ENCODE measurements at places on chromosomes 4 and X.

DNA sequence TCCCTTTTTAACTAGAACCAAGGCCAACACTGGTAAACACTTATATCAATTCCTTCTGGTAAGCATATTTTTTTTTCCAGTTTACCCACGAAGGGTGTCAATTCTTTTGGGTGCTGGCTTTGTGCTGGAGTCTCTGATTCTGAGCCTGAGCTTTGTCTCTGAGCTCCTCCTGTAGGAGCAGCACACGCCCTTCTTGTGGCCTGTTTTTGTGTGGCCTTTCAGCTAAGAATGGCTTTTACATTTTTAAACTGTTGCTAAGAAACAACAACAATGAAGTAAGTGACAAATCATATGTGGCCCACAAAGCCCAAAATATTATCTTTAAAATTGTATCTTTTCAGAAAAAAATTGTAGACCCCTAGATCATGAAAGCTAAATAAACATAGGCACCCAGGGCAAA lies 98.0 kb upstream of the TBC1D9 start:
- DNase-seq, result no peak

DNA sequence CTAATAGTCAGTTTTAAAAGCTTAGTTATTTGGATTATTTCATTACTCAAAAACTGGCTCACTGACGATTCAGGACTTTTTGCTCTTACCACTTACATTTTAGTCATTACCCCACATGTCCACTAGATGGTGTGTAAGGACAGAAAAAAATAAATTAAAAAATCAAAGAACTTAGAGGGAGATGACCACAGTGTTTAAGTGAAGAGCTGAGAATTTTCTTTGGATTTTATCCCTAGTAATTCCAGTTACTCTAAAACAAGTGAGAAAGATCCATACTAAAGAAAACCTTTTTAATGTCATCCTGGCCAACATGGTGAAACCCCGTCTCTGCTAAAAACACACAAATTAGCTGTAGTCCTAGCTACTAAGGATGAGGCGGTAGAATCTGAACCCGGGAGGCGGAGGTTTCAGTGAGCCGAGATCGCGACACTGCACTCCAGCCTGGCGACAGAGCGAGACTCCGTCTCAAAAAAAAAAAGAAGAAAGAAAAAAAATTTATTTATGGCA lies 26.4 kb upstream of the TMPRSS11B start:
- no peak for DNase-seq

DNA sequence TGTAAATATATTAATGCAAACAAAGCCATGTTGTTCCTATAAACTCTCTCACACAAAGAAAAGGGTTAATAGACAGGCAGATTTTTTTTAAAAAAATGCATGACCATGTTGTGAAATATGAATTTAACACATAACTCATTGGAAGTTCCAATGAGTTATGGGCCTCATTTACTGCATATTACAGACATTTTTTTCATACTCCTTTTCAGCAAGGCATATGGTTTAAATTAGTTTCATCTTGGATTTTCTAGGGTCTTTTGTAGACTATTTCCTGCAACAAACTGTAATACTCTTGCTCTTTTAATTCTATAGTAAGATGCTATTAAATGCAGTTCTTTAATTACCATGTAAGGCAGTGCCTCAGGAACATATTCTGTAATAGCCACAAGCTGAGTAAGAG lies 323.1 kb downstream of the GBA3 start:
- no peak for DNase-seq

DNA sequence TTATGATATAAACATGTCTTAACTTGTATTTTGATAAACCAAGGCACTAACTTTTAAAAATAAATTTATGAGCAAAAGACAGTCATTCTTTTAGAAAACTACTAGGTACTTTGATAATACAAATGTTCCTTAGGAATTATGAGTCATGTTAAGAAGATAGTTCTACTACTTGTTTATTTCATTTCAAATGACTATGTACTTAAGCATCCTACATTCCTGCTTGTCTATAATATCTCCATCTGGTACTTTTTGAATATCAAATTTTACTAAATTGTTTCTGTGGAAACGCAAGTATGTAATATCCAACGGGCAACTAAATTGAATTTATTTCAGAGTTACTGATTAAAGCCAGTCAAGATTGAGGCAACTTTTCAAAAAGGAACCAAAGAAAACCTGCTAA lies 61.8 kb downstream of the CAMK2D start:
- DNase-seq, result no peak

DNA sequence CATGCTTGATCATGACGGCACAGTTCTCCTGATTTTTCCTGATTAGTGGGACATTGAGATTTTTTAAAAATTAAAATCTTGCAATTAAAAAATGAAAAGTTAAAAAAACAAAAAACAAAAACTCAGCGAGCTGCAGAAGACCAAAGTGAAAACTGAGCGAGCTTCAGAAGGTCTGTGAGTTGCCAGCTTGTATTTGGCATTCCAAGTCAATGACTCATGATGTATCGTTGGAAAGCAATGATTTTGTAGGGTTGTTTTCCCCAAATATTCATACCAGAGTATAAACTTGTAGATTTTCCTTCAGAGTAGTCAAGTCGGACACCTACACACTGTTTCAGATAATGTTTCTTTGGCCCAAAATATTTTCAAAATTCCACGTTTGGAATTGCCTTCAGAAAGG lies 76.9 kb downstream of the LRRC66 start:
- DNase-seq, result no peak

- DNase-seq, result no peak
Measured at GRCh38 chr4:36165631-36166005, 78.7 kb downstream of the ARAP2 start.

- no peak for DNase-seq
Measured at GRCh38 chr4:81030061-81030980, at the start of gene BMP3. BMP3 (plus strand) TSS chr4:81030708; CDS start chr4:81031285, 577 bp downstream.

DNA sequence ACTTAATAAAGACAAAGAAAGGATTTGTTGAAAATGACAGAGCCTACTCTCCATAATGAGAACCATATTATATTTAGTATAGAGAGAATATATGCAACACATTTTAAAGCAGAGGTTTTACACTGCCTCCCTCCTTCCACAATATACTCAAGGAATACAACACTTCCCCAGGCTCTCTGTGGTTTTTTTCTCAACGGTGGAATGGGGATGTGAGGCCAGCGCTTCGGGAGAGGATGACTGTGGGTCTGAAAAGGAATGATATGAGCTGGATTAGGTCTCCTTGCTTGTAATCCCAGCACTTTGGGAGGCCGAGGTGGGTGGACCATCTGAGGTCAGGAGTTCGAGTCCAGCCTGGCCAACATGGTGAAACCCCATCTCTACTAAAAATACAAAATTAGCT lies 348.7 kb upstream of the KLF3 start:
- DNase-seq, result no peak

Measured in stimulated activated CD4-positive, alpha-beta T cell treated with anti-CD3 and anti-CD28 coated beads, Interleukin-1b, Interleukin-23, amount 100 ng/mL, for 1 hour (primary cell).